Naive thymus-derived CD8-positive, alpha-beta T cell (primary cell): ENCODE measurements at places on chromosomes 7 and 10. TPM values are rescaled to one million over a fixed set of nuclear protein-coding genes. Genes with fewer than 3 reads are reported as not detected.

CCL24 gene
- total RNA-seq: not detected

VIPR2 gene
- 0.22 TPM for total RNA-seq

COL17A1 gene
- not detected for total RNA-seq

ANKRD22 gene
- 0.44 TPM for total RNA-seq

PRRT4 gene
- 0.82 TPM for total RNA-seq

BEND7 gene
- total RNA-seq: not detected

TDRD1 gene
- total RNA-seq: 0.18 TPM

TMEM184A gene
- total RNA-seq: not detected

CALHM1 gene
- total RNA-seq: not detected

LIPJ gene
- 0.18 TPM for total RNA-seq

FEZF1 gene
- not detected for total RNA-seq

MMP21 gene
- 0.18 TPM for total RNA-seq

BTBD16 gene
- total RNA-seq: not detected

GRCh38 chr10:3122486-3123205, 49.9 kb downstream of the PITRM1 start:
- DNase-seq: no peak

GRCh38 chr7:4244041-4244440, 438.1 kb upstream of the FOXK1 start:
- no peak for DNase-seq

- no peak for DNase-seq
Observed at GRCh38 chr7:108415084-108415483, 41.2 kb downstream of the NRCAM start.

- no peak for DNase-seq
Observed at GRCh38 chr10:119957451-119957850, 64.9 kb downstream of the SEC23IP start.

GRCh38 chr10:16545116-16545736, 23.5 kb upstream of the C1QL3 start:
- DNase-seq: no peak

- DNase-seq: no peak
Observed at GRCh38 chr7:112215787-112216186, 9.3 kb downstream of the ZNF277 start.

GRCh38 chr7:143954135-143954534, 509 bp upstream of the OR2F1 start:
- no peak for DNase-seq

DNA sequence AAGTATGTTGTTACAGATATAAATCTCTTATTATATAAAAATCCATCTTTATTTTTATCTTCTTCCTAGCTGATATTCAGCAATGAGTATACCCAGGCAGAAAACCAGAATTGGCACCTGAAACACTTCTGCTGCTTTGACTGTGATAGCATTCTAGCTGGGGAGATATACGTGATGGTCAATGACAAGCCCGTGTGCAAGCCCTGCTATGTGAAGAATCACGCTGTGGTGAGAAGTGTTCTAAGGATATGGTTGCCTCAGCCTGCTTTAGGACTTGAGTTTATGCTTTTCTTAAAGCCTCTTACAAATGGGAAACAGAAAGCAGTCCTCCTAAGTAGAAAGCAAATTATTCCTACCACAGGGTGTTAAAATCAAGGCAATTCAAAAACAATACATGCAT, 41.9 kb downstream of the TES start:
- no peak for DNase-seq

DNA sequence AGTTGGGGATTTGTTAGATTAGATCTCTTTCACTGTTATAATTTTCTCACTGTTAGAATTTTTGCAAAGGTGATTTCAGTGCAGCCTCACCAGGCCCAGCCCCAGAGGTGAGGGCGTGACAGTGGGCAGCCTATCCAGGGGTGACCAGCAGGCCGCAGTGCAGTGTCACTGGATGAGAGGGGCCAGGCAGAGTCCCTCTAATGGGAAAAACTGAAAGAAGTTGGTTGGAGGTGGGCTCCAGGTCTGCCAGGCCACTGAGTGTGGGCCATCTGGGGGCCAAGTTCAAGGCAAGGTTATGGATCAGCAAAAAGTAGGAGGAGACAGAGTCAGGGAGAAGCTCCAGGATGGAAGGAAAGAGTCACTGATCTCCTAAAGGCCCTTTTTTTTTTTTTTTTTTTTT, 90.5 kb upstream of the SDK1 start:
- DNase-seq: no peak

GRCh38 chr10:6528198-6528950, 51.7 kb downstream of the PRKCQ start:
- DNase-seq: no peak

- peak; percentile 4 for DNase-seq
Observed at GRCh38 chr10:3666525-3667302, 118.3 kb downstream of the KLF6 start.

GRCh38 chr7:106126170-106126938, 14.2 kb upstream of the SYPL1 start:
- DNase-seq: peak; percentile 57

DNA sequence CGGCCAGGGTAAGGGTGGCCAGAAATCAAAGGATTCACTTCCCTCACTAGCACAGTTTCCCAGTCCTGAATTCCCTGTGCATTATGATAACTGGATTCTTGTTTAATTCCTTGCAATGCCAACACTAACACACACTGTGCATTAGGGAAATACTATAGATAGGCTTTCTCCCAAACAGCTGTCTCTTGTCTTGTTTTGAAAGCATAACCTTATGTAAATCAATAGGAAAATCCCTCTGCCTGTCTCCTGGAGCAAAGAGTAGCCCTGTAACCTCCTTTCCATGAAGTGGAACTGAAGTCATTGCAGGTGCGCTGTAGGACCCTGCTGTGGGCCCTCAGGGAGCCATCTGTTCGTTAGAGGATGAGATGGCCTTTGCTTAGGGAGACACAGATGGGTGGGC, 82.8 kb upstream of the FAM171A1 start:
- no peak for DNase-seq

- DNase-seq: no peak
Observed at GRCh38 chr10:73584737-73585136, 6.4 kb downstream of the USP54 start.

DNA sequence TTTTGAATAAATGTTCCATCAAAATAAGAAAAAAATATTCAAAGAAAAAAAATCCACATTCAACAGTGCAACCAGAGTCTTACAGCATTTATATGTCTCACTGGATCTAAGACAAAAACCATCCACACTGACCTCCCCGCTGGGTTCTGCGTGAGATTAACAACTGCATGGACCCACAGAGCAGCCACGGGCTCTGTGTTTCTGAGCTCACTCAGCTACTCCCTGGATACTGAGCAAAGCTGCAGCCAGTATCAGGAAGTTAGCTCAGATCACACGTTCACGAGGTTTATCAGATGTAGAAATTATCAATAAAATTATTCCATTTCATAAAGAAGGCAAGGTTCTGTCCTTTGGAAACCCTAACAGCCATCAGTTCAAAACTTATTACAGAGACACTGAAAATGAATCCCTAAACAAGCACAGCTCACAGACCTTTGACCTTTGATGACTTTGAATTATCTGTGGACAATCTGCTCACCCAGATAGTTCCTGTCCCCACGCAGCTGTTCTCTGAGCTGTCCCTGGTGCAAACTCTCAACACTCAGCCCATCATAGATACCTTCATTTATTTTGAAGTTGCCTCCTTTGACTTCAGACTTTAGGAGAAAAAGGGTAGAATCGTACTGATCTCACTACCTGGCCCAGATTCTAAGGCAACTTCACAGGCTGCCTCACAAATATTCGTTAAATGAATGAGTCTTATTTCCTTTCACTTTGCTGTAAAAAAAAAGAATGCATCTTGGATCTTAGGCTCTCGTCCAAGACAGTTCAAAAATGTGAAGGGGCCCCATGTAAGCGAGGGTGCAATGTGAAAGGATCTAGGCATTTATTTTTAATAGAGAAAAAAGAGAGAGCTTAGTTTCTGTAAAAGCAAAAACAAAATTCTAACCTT, 67.7 kb upstream of the SVIL start:
- DNase-seq: no peak

DNA sequence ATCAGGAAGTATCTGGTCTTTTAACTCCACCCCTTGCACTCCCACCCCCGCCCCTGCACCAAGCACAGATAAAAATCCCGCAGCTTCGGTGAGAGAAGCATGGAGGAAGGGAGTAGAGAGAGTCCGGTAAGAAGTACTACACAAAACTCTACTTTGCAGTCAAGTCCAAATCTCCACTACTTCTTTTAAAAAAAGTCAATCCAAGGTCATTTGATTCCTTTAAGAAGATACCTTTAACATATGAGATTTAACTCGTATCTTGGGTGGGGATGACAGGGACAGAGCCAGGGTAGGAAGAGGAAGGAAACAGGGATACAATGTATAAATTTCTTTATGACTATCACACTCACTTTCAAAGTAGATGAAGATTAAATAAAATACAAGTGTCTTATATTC, 132.1 kb downstream of the NRBF2 start:
- no peak for DNase-seq

DNA sequence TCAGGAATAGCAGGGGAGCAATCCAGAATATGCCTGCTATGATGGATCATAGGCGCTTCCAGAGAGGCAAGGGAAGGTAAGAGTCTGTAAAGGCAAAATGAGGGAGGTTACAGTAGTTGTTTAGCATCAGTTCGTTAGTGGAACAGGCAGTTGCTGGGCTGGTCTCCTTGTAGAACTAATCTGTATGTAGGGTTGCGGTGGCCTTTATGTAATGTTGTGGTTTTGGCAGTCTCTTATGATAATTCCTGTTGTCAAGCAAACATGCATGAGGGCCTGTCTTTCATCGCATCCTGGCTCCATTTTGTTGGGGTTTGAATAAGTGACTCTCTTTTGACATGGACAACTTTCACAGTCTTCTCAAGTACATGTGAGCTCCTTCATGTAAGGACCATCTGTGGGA, 427.8 kb upstream of the LRGUK start:
- no peak for DNase-seq

DNA sequence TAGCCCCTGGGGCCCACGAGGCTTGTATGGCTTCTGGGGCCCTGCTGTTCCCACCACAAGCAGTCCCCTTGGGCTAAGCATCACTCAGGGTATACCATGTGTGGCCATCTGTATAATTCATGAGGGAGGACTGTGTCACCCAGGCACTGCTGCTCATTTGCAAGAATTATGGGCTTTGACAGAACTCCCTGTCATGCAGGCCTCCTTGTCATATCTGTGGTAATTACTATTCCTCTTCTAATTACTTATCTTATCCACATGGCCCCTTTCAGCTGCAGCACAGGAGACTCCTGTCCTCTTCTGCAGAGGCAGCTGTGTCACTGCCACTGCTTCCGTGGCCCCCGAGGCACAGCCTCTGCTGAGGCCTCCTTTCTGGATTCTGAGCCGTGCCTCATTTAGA, 46.3 kb downstream of the LRMDA start:
- DNase-seq: no peak

DNA sequence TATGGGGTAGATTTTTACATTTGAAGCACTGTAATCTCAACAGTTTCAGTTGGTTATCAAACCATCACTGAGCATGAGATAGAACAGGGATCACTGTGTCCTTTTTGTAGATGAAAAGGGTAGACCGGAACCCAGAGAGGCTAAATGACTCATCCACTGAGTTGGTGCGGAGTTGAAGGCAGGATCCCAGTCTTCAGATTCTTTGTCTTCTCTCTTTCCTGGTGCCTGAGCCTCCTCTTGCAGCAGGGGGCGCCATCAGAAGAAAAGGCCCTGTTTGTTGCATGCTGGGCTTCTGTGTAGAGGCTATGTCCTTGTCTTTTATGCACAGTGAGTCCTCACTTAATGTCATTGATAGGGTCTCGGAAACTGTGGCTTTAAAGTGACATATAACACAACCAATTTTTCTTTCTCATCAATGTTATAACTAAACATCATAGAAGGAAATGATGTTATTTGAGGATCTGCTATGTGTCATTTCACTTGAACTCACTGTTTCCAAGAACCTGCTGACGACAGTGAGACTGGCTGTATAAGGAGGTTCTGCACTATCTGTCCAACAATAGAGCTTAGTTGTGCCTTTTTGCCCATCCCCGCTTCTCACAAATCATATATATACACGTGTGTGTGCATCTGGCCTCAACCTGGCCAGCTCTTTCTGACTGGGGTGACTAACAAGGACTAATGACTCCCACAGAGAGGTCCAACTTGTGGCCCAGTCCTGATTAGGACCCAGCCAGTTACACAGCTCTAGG, 14.3 kb downstream of the ZNF282 start:
- peak; percentile 47 for DNase-seq

GRCh38 chr10:21452203-21452602, 73.3 kb downstream of the SKIDA1 start:
- no peak for DNase-seq

DNA sequence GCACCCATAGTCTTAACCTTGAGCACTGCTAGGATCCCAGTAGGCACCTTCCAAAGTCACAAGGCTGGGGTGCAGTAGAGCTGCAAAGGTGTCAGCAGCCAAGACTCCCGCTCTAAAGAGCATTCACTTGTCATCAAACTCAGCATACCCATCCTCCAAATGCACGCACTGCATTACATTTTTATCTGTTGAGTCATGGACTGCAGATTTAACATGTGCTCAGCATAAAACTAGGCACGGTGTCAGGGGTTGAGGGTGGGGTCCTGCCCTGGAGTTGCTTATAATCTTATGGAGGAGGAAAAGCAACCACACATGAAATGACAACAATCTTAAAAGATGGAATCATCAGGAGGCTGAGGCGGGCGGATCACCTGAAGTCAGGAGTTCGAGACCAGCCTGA, 102.6 kb downstream of the PARP12 start:
- DNase-seq: no peak

DNA sequence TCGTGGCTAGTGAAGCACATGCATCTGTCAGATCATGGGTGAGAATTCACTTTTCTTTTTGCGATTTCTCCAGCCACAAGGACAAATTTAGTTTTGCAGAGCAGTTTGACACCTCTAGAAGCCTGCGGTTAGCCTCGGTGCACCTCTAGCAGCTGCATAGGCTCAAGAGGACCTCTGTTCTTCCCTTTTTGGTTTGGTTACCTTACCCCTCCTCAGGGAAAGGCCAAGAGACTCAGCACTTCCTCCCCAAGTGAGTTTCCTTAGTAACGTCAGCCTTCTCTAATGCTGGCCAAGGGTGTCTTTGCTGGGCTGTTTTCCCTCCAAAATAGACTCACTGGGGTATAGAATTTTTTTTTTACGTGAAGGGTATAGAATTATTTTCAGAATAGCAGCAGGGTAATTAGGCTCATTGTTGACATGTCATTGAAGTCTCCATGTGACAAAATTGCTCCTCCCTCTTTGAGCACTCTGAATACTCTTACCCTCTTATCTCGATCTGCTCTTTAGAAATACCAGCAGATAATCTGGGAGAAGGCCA, 97.8 kb downstream of the AUTS2 start:
- no peak for DNase-seq

- DNase-seq: no peak
Observed at GRCh38 chr7:157782041-157782440, 445.2 kb downstream of the DNAJB6 start.

- DNase-seq: no peak
Observed at GRCh38 chr7:102312317-102312716, 25.6 kb downstream of the SH2B2 start.
